Right hindlimb (tissue), 1 donor: ENCODE measurements at places on chromosomes 1 and 21.

DNA sequence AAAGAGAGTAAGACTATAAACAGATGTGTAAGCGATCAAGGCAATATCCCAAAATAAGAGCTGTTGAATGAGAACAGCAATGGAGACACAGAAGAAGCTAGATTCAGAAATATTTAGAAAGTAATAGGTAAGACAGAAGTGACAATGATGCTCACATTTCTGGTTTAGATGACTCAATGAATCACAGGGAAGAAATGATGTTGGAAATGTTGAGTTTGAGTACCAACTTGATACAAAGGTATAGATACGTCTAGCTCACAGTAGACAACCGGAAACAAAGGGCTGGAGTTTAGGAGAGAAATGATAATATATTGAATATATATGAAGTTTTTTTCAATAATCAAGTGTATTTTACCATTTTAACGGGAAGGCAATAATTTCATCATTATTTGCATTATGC, 6.5 kb downstream of the GATAD2B start:
- no peak for DNase-seq

DNA sequence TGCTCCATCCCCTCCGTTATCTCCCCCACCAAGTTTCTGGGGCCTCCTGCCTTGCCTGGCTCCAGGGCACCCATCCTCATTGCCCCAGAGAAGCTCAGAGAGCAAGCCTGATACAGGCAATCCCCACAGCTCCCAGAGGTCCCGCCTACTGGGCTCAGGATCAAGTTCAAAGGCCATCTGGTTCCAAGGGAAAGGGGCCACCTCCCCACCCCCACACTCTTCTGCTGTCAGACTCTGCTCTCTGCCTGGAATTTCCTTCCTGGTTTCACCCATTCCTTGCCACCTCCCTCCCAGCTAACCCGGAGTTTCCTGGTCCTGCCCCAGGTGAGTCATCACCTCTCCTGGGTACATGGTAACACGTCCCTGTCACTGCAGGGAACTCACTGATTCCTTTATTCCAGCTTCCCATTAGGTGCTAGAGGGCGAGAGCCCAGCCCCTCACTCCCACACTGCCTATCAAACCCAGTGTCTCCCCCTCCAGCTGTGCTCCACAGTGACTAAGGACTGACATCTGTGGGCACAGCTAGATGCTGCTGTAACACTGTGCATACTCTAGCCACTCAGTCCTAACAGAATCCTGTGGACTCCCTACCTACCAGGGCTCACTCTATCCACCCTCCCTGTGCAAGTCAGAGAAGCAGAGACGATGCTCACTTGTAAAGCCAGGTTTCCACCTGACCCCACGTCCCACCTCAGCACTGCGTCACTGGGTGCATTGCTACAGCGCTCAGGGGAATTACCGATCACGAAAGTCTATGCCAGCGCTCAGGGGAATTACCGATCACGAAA, 21.8 kb downstream of the RSPH1 start:
- DNase-seq, result no peak

DNA sequence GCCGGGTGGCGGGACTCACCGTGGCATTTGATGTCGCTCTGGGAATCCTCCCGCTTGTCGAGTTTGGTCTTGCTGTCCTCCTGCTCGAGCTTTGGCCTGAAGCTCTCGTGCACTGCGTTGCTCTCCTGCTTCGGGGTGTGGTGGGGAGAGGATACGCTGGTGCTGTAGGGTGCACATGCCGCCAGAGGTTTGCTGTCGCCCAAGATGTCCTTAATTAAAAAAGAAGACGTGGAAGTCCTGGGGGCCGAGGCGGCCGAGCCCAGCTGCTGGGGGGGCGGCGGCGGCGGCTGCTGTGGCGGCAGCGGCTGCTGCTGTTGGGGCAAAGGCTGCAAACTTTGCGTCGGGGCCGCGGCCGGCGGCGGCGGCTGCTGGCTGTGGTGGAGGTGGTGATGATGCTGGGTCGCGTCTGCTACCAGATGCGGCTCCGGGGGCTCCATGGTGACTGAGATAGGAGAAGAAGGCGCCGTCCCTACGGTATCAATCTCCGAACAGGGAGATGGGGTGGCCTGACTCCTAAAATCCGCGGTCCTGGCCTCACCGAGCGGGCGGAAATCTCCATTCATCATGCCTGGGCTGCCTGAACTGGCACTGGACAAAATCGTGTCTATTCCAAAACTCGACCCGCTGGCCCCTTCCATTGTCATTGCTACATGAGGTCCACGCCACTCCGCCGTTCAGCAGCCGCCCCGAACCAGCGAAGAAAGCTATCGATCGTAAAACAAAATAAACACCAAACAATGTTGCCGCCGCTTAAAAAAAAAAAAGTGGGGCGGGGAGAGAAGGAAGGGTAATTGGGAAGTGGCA, at the start of gene BARHL2:
Gene BARHL2 (minus strand): TSS at position 751 of the 804 bp plus-strand sequence. CDS start 107 bp downstream, at position 644.
- no peak for DNase-seq

GRCh38 chr1:70675737-70676156, 264.7 kb downstream of the CTH start:
- no peak for DNase-seq

GRCh38 chr1:169309178-169310166, 58.1 kb downstream of the NME7 start:
- DNase-seq, result no peak

DNA sequence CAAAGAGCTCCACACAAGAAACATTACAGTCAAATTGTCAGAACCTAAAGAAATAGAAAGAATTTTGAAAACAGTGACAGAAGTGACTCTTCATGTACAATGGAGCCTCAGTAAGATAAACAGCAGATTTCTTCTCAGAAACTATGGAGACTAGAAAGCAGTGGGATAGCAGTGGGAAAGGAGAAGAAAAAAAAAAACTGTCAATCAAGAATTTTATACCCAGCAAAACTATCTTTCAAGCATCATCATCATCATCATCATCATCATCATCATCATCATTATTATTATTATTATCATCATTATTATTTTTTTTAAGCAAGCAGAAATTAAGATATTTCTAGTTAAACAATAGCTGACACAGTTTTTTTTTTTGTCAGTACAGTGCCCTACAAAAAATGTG, 24.2 kb downstream of the CEP170 start:
- no peak for DNase-seq

DNA sequence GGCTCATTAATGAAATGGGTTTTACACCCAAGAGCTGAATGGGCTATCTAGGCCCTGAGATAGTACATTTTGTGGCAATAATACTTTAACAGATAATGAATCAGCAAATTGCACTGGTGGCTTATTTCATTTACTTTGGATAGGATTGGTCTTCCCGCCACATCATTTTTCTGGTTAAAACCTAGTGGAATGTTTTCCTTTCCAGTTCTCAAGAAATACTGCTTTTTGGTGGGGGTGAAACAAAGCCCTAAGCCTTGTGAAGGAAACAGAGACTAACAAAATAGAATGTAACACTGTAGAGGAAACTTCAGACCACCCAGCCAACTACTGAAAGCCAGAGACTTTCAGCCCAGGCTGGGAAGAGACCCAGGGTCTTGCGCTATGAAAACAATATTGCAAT, 172.2 kb downstream of the HHIPL2 start:
- DNase-seq, result no peak

DNA sequence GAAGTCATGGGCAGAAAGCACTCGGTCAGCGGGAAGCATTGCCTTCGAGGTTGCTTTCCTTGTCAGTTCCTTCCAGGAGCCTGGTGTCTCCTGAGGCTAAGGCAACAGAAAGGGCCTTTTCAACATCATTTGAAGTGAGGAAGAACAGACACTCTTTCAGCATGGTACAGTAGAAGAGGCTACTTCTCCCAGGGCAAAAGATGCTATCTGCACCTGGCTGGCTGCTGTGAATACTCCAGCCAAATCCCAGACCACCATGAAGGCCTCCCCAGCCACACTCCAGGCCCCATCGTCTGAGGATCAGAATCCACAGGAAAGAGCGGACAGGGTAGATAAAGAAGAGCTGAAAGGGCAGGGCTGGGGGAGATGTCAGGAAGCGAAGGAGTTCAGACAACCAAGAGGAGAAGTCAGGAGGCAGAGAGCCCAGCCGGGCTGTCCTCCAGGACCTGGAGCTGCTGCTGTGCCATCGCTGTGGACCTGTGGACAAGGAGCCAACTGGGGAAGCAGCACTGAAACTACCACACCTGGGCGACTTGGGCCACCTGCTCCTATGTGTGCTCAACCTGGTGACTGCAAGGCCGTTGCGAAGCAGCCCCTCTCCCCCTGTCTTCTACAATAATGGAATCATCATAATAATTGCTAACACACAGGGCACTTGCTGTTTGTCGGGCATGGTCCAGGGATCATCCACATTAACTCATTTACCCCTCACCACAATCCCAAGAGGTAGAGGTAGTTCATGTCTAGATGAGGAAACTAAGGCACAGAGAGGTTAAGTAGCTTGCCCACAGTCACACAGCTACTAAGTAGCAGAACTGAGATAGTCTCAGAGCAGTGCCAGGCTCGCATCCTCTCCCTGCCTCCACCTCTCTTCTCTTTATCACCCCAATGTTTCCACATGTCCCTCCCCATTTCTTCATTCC, 88.0 kb upstream of the ZBTB40 start:
- DNase-seq, result no peak

- DNase-seq, result no peak
These were observed 21.5 kb downstream of the DPH5 start for GRCh38 chr1:101004061-101004460.

DNA sequence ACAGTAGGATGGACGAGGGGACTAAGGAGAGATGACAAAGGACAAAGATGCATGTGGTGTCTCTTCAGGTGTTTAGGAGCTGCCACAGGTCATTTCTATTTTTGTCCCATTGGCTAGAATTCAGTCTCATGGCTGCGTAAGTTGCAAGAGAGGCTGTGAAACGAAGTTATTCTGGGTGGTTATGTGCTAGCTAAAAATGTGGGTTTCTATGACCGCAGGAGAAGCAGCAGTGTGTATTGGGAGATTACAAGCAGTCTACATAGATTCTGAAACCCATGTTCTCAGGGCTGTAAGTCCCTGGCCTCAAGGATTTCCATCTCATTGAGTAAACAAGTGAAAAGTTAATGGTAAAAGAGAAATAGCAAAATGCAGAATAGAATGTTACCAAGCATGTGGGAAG, 110.7 kb downstream of the SPATA46 start:
- no peak for DNase-seq

- no peak for DNase-seq
These were observed 409.9 kb downstream of the PTPRU start for GRCh38 chr1:29646161-29646775.

DNA sequence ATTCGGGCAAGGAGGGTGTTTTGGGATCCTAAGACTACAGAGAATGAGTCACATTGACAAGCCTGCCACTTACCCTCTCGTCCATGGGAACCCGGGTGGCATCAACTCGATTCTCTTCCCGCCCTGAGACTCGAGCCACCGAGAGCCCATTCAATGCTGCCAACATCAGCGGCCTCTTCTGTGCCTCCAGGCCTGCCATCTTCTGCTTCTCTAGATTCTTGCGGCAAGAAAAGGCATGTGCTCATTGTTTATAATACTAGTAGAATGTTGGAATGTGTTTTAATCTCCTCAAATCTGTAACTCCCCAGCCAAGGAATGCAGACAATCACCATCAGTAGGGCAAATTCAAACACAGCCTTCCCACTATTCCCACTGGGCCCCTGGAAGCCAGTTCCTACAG, 96.9 kb downstream of the SMYD2 start:
- DNase-seq, result no peak

- DNase-seq, result peak; percentile 44
These were observed 30.8 kb upstream of the EPS8L3 start for GRCh38 chr1:109794319-109795132.

DNA sequence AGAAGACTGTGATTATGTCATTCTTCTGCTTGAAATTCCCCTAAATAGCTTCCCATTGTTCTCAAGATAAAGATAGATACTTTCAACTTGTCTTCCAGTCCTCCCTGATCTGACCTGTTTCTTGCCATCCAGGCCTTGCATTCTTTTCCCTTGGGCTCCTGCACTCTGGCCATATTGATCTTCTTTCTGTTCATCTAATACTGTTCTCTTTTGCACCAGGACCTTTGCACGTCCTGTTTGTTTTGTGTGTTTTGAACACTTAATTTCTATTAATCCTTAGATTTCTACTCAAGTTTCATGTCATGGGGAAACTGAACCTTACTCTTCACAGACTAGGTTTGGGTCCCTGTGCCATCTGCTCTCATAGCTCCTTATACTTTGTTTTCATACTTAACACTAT, 65.1 kb downstream of the MAGI3 start:
- no peak for DNase-seq

DNA sequence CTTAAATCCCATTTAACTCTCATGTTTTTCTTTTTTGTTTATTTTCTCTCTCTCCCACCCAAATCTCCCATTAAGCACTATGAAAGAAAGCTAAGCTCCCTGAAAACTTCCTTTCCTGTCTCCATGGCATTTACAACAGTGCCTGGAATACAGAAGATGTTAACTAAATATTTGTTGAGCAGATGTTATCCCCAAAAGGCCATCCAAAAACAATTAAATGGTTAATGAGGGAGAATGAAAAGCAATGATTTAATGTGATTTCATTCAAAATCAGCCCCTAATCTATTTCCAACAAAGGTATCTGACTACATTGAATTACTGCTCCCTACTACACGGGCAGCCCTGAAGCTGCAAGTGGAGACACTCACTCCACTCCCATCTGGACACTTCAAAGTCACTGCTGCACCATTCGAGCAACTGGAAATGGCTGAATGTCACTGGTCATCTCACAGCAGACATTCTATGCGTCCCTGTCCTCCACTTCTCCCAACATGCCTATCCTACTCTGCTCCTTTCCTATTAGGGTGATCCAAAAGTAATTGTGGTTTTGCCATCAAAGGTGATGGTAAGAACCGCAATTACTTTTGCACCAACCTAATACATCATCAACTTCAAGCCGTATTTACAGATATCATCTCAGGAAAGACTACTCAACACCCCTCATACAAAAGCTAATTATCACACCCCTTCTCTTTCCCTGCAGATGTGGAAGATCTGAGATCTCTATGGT, 7.5 kb downstream of the TP53BP2 start:
- DNase-seq, result no peak

GRCh38 chr1:115717541-115717940, 51.0 kb downstream of the CASQ2 start:
- no peak for DNase-seq

DNA sequence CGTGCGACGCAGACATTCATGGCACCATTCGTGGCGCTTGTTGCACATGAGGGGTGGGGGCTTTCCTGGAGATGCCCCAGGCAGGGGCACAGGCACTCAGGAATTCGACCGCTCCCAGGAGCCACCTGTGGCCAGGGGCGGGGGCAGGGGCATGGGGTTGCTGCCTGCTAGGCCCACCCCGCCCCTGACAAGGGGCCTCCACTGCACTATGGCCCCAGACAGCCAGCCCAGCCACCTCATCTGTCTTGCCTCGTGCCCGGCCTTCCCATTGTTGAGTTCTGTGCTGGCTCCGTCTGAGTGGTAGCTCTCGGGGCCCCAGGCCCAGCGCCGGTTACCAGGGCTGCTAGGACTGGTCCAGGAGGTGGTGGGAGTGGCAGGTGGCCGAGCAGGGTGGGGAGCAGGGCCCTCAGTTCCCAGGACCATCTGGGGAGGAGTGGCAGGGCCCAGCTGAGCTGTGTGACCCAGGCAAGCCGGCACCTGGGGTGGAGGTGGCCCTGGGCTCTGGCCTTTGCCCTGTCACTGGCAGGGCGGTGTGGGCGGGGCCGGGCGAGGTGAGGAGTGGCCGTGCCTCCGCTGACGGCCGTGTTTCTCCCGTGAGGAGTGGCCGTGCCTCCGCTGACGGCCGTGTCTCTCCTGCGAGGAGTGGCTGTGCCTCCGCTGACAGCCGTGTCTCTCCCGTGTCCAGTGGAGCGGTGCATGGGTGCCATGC, 1.9 kb downstream of the PLCH2 start:
- no peak for DNase-seq

GRCh38 chr1:197595304-197595904, 179.9 kb downstream of the DENND1B start:
- DNase-seq, result no peak
